ELR (cell line): ENCODE measurements at places on chromosomes 1 and 21.

DNA sequence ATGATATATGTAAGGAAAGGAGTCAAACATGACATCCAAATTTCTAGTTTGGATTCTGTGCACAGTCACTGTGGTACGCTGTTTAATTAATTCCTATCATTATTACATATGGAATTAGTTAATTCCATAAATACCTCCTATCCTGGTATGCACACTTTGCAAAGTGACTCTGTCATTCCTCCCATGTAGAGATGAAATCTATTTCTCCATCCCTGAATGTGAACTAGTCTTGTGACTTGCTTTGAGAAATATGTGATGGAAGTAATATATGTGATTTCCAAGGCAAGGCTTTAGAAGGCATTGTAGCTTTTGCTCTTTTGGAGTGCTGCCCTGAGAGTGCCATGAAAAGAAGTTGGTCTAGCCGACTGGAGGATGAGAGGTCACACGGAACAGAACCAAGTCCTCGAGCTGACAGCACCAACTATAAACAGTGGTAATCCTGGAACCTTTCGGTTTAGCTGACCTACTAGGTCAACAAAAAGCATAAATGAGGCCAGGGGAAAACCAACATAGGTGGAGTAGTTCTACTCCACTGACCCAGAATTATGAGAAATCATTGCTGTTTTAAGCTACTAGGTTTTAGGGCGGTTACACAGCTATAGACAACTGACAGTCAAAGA, 1.5 kb downstream of the SELENOF start:
- no peak for DNase-seq

DNA sequence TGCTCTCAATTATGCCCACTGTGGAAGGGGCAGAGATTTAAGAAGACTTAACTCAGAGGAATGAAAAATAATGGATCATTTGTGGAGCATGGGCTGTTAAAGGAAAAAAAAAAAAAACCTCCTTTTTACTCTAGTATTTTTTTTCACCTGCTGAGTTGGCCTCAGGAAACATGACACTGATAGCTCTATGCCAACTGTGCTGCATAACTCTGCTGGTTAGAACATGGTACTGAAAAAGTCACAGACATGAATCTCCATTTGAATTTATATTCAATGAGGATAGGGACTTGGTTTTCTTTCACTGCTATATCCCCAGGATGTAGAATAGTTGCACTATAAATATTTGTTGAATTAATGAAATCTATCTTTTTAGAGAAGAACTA, 86.1 kb upstream of the KIAA0040 start:
- DNase-seq = no peak

- no peak for DNase-seq
These were observed 752 bp upstream of the ACTA1 start for GRCh38 chr1:229434641-229435051.

DNA sequence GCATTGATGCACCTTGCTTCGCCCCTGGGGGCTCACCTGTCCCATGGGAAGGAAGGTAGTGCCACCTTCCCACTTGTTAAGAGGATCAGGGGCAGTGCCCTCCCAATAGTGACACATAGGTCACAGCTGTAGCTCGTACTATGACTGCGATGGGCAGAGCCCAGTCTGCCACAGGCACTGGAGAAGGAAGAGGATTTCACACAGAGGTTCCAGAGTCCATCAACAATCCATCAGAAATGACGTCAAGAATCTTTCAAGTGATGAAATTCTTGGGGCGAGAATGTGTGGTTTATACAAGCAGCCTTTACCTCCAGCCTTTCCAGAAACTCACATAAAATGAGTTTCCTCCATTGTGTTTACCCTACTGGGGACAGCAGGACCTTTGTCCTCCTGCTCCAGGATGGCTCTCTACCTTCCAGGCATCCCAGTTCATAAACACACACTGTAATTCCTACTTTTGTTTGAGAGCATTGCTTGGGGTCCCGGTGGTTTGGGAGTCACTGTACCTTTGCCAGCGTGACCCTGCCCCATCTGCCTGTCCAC, 260.6 kb upstream of the VAMP3 start:
- no peak for DNase-seq

- peak; percentile 67 for DNase-seq
These were observed 43.9 kb upstream of the TSPEAR start for GRCh38 chr21:44755227-44755626.

DNA sequence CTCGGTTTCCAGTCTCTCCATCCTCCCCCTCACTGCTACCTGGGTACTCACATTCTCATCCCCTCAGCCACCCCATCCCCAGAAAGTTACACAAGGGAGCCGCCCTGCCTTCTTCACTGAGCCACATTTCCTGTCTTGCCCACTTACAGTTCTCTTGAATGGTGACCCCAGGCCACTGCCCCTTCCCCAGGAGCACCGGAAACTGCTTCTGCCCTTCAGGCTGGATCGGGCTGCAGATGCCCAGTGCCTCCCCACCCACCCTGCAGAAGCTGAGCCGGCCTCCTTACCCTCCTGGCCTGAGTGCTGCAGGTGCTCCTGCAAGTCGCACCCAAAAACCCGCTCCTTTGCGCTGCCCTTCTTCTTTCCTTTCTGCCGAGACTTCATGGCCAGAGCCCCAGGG, 450 bp downstream of the ARHGAP30 start:
- DNase-seq = no peak

GRCh38 chr1:83856381-83856780, 142.6 kb downstream of the TTLL7 start:
- no peak for DNase-seq

DNA sequence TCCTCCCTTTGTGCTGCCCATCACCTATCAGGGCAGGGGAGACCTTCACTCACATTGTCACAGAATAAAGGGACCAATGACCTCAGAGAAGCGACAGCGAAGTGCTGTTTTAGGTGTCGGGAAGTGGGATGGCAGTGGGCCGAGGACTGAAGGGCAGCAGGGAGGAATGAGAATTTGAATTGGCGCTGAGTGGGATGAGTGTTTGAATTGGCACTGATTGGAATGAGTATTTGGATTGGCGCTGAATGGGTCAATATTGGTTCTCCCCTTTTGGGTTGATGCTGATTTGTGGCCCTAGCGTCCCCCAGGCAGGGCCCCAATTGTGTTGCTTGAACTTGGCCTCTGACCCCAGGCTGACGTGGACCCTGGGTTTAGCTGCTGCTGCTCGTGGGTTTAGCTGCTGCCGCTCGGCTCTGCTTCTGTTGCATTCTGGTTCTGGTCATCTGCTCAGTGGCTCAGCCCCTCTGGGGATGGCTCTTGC, 12.4 kb upstream of the UMODL1 start:
- no peak for DNase-seq

- no peak for DNase-seq
These were observed 191.2 kb downstream of the GABPA start for GRCh38 chr21:25925936-25926335.

- DNase-seq = peak; percentile 57
These were observed 47.3 kb downstream of the ITGB3BP start for GRCh38 chr1:63475761-63476160.

GRCh38 chr1:50487725-50488124, 64.5 kb upstream of the DMRTA2 start:
- no peak for DNase-seq

DNA sequence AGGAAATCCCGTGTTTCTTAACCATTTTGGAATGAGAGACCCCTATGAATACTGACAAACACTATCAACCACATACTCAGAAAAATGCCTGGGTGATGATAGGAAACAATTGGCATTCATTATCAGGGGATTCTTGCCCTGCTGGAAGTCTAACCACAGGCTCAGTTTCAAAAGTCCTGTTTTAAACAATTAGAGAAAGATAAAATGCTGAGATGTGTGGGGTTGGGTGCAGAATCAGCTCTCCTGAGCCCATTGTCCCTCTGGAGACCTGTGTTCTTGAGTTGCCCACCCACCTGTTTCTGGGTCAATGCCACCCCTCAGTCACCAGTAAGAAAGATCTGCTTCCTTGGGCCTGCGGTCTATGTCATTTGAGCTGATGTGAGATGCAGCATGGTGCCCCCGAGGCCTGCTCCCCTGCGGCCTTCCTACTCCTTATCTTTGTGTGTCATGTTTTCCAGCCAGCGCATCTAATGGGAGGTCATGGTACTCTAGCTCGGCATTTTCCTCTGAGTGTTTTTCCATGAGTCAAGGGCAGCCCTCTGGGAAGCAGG, 130.3 kb upstream of the PLXNA2 start:
- no peak for DNase-seq

DNA sequence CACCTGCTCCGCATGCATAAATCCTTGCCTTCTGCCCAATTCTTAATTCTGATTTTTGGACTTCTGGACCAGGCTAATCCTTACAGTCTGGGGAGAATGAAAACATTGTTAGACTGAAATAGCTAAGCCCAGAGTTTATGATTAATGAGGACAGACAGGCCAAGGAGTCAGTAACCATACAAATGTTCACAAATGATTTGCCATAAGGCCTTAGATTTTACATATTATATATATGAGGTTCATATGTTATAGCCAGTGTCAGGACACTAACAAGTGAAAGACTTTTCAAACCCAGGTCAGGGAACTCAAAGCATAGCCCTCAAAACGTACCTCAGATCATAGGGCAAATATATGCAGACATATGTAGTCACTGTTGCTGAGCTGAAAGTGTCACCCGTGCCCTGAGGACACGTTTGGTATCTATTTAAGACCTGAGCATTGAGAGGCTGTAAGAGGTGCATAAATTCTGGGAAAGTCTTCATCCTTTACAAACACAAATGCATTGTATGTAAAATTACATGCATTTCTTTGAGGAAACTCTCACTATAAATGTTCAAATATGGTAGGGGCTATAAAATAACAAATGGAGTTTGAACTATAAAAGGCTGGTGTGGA, 45.3 kb upstream of the FBXO28 start:
- DNase-seq = no peak

DNA sequence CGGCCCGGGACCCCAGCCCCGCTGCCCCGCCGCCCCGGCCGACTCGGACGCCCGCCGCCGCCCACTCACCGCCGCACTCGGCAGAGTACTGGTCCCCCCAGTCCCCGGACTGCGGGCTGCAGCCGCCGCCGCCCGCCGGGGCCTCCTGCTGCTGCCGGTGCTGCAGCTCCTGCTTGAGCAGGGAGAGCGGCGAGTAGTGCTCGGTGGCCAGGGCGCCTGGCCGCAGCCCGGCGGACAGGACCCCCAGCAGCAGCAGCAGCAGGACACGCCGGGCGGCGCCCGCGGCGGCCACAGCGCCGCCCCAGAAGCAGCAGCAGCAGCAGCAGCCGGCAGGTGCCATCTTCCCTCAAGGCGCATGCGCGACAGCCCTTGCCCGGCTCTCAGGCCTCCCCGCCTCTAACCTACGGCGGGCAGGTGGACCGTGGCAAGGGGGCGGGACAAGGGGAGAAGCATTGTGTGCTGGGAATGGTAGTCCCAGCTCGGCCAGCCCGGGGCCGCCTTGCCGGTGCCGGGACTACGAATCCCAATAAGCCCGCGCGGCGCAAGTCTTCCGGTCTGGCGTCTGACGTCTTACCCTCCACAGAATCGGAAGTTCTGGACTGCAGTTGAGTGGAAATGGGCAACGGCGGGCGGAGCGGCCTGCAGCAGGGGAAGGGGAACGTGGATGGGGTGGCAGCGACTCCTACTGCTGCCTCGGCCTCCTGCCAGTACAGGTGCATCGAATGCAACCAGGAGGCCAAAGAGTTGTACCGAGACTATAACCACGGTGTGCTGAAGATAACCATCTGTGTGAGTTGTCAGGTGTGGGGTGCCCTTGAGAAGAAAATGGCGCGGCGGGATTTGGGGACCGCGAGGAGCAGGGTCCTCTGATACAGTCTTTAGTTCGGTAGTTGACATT, at the start of the genes ARV1 and TTC13:
Gene ARV1 (plus strand): TSS at position 604 of the 898 bp plus-strand sequence. CDS start 12 bp downstream, at position 616.
Gene TTC13 (minus strand): TSS at position 371 of the 898 bp plus-strand sequence. CDS start 31 bp downstream, at position 340.
- peak; percentile 98 for DNase-seq

DNA sequence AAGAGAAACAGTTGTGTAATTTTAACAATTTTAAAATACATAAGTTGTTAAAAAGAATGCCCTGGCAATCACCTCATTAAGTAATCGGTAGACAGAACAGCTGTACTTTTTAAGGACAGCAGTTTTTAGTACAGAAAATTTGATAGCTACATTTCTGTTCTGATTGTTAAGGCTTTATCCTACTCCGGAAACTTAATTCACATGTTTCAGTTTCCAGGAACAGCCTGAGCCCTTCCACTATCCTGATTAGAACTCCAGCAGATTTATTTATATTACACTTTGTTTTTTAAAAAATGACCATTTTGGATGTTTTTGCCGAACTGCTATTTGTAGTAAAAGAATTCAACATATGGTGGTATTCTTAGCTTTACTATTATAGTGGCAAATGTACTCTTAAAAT, 8.7 kb downstream of the PRRC2C start:
- no peak for DNase-seq

- DNase-seq = no peak
These were observed 35.4 kb upstream of the BCL10 start for GRCh38 chr1:85311818-85312217.

DNA sequence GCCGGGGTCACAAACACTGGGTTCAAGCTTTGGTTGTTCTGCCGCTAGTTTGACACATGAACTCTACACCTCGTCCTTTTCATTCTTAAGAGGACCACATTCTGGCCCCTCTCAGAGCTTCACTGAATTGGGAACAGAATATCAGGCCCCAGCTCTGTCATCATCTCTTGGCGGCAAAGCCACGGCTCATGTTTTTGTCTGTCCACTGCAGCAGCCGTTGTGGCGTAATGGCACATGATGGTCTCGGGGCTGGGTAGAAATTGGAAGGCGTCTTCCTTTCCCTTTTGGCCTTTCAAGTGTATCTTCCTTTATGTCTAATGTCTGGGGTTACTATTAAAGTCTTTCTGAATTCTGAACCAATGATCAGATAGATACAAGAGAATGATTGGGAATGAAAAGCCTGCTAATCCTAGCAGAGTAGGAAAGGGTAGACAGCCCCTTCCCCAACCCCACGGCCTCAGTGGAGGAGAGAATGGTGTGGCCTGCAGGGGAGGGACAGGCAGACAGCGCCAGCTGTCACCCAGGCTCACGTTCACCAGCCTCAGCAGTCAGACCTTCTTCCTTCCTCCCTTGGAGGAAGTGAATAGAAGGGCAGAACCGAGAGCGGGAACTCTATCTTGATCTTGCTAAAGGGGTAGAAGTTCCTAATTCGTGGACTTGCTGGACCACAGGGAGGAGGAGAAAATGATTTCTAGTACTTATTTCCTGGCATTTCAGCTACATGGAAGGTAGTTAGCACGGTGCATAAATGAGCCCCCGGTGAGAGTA, 498.1 kb downstream of the KIF26B start:
- DNase-seq = no peak

DNA sequence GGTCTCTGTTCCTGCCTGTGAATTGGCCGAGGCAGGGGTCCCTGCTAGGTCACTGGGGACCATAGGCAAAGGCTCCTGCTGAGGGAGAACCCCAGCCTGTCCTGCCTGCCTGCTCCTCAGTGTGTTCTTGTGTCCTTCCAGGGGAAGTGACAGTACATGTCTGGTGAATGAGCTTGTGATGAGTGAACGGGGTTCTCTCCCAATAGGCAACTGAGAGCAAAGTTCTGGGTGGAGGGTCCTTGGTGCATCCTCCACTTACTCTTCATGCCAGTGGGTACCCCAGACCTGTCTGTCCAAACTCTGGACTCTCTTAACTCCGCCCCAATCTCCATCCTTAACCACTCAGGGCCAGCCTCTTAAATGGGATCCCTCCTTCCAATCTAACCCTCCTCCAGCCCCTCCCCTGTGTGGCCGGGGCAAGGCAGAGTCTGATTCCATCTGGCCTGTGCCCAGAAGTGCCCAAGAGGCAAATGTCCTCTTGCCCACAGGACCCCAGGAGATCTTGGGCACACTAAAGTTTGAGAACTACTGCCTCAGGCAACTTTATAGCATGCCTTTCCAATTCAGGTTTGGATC, 2.0 kb downstream of the XKR8 start:
- DNase-seq = peak; percentile 38

- DNase-seq = no peak
These were observed 48.8 kb upstream of the GJA5 start for GRCh38 chr1:147809236-147809635.
